T-helper 17 cell (primary cell): ENCODE measurements at places on chromosomes 3 and 15.

GRCh38 chr3:129052675-129053074 is 7.9 kb upstream of the GP9 start:
- no peak for DNase-seq

DNA sequence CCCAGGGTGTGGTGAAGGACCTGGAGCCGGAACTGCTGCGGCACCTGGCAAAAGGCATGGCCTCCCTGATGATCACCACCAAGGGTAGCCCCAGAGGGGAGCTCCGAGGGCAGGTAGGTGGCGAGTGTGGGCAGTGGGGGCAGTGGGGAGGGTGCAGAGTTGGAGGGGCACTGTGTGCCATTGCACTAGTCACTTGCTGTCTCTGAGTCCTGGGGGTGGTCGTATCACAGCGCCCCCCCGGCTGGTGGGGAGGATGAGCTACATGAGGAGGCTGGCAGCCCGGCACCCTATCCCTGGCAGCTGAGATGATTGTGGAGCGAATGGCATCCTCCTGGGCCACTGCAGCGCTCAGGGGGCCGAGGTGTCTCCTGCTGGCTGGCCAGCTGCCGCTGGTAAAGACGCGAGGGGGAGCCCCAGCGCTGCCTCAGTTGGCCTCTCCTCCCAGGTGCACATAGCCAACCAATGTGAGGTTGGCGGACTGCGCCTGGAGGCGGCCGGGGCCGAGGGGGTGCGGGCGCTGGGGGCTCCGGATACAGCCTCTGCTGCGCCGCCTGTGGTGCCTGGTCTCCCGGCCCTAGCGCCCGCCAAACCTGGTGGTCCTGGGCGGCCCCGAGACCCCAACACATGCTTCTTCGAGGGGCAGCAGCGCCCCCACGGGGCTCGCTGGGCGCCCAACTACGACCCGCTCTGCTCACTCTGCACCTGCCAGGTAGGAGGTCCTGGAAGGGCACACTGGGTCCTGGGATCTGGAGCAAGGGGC is 6.4 kb downstream of the CHRD start:
- no peak for DNase-seq

DNA sequence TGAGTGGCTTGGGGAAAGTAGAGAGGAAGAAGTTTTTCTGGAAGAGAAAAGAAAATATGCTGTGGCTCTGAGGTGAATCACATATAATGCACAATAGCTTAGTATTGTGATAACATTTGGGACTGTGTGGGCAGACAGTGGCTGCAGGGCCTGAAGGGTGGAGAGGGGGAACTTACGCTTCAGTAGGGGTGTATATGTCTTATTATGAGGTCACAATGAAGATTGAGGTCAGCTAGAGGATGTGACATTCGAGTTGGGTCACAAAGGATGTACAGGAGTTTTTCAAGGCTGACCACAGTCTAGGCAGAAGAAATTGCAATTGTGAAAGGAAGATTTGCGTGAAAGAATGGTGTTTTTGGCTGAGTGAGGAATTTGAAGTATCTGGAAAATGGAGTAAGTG is 414.8 kb downstream of the LPP start:
- DNase-seq, result no peak

GRCh38 chr15:90914305-90915080 is 11.4 kb downstream of the MAN2A2 start:
- no peak for DNase-seq

DNA sequence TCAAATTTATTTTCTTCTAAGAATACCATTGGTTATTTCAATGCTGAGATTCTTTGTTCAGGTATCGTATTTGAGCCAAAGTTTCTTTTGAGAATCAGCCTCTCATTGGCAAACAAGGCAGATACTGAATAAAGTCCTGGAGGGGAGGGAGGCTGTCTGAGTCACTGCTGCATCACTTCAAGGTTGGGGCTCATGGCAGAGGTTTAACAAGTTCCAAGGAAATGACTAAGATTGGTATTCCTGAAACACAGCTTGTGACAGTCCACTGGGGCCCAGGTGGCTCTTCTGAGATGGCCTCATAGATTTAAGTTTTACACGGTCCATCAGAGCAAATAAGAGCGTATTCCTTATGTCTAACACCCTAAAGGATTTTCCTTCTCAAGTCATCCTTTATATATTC is 213.8 kb upstream of the STAC start:
- no peak for DNase-seq
